Inflammatory macrophage treated with lipopolysaccharide for 1 hour (primary cell): ENCODE measurements at places on chromosomes 12 and 14.
A peak's percentile ranks its signal among the peaks of the same experiment; 100 is the strongest.

- no peak for DNase-seq
These were observed 74.7 kb downstream of the DIO3 start for GRCh38 chr14:101635749-101636560.

DNA sequence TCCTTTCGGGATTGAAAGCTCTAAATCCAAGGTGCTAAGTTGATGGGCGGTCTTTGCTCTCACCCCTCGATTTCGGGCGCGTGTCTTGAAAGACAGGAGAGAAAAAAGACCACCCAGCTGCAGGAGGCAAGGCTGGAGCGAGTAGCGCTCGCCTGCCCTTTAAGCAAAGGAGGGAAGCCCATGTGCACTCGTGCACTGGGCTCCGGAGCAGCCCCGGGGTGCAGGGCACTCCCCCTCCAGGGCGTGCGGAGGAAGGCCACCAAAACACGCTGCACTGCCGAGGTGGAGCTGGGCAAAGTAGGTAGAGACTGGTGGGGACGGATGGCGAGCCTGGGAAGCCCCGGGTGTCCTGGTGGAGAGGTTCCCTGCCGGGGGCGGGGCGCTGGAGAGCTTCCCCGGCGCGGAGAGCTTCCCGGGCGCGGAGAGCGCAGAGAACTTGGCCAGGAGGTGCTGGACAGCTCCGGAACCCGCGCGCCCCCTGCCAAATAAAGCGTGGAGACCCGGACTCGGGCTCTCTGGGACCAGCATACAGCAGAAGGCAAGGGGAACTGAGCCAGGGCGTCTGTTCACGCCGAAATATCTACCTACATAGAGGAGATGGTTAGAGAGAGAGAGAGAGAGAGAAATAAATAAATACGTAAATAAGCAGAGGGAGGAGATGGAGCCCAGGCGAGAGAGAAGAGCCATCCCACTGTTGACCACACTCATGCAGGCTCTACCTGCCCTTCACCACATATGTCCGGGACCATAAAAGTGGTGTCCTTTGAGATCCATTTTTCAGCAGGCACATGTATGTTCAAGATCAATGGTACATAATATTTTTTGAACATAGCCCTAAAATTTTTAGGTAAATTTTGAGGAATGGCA, 662 bp upstream of the NELL2 start:
- no peak for DNase-seq

DNA sequence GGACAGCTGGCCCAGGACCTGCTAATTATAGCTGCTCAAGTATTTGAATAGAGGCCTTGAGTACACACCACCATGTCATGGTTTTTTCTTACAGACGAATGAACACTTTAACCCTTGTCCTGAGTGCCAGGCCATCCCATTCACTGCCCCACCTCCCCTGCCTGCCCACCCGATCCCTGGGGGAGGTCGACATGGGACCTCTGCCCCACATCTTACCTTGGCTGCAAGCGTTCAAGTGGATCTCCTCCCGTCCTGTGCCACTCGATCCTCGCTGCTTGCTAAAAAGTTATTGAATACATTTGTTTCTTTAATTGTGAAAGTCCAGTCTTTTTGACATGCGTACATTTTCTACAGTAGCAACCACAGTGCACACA, 10.3 kb downstream of the RTL1 start:
- no peak for DNase-seq

DNA sequence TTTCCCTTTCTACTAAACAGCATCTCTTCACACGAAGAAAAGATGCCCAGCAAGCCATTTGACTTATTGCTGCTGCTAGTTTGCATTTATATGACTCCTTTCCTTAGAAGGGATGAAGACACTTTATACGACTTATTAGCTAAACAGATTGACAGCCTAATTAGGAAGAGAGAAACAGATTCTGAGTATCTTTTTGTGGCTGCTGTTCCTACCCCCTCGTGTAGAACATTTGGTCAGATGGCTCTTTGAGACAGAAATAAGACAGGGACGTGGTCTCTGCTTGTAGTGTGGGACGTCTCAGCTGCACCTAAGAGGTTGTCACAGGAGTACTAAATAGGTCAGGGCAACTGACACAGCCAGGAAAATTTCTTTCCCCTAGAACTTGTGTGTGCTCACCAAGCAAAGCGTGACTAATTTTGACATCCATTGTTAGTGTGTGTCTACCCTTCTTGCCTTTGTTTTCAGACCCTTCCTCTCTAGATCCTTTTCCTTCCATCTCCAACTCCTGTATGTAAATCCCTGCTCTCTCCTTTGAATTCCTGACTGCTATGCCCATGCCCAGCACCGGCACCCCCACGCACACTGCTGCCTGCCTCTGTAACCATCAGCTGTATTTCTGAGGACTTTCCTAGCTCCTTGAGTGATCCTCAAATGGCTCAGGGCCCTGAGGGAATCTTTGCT, 83.2 kb downstream of the DAD1 start:
- no peak for DNase-seq

DNA sequence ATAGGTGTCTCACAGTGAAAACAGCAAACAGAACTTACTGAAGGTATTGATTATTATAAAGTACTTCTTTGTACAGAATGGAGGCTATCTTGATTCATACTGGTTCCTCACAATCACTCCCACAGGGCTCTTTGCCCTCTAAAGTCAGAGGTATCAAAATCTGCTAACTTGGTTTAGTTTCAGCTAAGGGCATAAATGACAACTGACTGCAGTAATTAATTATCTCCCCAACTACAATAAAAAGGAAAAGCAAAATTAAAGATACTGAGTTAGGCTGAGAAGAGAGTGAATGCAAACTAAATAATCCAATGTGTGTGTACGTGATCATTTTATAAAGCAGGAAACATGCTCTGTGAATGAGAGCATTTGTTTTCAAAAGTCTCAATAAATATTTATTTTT, 338.7 kb downstream of the ACSS3 start:
- DNase-seq: no peak

- DNase-seq: peak; percentile 90
These were observed 18.7 kb downstream of the DAD1 start for GRCh38 chr14:22570132-22570949.

DNA sequence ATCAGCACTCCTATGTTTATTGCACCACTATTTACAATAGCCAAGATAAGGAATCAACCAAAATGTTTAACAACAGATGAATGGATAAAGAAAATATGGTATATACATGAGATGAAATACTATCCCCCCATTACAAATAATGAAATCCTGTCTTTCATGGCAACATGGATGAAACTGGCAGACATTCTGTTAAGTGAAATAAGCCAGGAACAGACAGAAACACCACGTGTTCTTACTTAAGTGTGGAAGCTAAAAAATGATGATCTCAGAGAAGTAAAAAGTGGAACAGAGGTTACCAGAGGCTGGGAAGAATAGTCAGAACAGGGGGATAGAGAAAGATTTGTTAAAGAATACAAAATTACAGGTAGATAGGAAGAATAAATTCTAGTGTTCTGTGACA, 113.7 kb upstream of the MDM1 start:
- DNase-seq: peak; percentile 47

DNA sequence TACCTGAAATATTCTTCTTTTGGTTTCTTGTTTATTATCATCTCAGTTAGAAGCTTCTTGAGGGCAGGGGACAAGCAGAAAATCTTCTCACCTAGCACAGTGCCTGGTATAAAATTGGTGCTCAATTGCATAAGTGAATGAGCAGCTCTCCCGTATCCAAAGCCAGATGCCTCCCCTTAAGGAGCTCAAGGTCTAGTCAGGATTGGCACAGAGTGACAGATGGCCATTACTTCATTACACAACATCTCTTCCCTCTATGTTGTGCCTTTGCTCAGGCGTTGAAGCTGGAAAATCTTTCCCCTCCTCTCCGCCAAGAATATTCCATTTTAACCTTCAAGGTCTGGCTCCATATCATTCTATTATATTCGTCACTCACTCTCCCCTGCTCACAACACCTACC, 3.6 kb downstream of the SLC4A8 start:
- no peak for DNase-seq

DNA sequence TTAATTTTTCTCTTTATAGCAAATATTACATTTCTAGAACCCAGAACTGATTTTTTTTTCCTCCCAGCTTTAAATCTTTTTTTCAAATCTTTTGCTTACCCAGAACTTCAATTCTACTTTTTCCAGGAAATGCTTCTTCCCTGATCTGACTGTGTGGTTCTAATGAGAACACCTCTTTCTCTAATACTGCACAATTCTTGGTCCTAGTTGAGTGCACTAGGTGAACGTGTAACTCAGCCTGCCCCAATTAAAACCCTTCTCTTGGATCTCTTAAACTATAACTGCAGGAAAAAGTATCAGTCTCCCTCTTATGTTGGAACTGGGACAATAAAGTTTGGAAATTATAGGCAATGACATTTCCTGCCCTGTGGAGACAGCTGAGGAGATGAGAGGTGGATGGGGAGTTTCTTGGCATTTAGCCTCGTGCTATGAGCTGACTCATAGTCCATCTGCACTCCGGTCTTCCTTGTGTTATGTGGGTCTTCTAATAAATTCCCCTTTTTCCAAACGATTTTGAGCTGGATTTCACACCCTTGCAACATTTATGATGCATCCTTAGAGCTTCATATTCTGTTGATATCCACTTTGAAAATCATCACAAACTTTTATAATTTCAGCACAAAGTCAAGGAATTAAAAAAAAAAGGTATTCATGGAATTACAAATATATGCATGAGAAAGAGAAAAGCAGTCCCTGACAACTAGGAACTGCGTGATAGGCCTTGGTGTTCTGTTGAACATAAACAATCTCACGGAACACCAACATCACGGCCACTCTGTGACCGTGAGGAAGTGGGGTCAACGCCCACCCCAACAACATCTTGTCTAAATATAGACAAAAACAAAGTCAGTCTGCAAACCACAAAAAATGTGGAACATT, 52.4 kb downstream of the BRMS1L start:
- DNase-seq: peak; percentile 81

DNA sequence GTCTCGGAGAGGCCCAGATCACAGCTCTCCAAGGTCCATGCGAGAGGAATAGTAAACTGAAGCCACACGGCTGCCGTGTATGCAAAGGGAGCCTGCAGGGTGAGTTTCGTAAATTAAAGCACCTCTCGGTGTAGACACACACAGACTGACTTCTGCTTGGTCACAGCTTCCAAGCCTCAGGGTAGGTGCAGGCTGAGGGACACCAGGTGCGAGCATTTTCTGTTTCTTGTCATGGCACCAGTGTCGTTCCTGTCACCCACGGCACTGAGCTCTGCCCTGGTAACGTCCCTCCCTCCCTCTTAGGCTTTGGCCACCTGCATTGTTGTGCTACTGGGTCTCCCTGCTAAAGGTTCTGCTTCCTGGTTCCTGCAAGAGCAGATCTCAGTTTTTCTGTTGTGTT, 76.2 kb upstream of the DYNC1H1 start:
- no peak for DNase-seq
